Bone marrow (tissue), 2 donors: ENCODE measurements at places on chromosomes 2 and 18.

DNA sequence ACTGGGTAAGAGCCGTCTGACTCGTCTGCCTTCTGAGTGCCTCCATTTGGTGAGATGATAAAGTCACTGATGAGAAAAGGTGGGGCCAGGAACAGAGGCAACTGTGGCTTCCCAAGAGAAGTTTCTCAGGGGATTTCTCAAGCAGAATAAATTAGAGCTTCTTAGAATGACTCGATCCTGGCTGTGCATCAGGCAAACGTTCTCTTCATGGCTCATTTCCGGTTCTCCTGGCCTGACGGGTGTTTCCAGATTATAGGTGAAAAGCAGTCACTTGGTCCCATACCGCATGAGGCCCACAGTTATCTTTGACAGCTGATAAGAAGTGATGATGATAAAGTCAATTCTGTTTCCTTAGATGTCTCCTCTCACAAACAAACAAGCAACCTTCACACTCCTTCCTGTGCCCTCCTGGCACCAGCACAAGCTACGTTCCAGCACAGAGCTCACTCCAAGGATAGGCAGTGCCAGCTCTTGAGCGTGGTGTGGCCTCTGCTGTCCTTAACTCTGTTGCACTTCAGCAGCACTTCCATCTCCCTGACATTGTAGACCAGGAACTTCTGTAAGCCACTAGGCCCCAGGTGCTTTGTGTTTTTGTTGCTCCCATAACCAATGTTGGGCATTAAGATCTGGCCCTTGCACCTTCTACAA, 37.8 kb upstream of the KCNF1 start:
- DNase-seq: no peak

DNA sequence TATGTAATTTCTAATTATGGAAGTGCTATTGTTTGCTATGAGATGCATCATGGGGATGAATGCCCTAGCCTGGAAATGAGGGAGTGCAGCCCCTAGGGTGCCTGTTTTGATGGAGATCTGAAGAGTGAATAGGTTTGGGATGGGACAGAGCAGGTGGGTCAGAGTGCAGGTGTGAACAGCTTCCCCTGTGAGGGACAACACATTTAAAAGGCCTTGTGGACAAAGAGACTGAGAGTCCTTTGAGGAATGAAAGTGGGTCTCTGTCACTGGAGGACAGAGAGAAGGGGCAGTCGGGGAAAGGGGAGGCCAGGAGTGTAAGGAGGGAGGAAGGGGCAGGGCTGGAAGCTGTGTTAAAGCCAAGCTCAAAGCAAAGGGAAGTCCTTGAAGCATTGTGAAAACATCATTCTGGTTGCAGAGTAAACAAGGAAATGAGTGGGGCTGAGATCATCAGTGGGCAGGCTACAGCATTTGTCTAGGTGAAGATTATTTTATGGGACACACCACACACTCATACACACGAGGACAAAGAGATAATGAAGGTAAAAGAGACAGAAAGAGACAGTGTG, 877.6 kb downstream of the SLC4A3 start:
- DNase-seq: no peak

GRCh38 chr18:29925566-29925965, 1117.0 kb downstream of the DSC3 start:
- DNase-seq: no peak

DNA sequence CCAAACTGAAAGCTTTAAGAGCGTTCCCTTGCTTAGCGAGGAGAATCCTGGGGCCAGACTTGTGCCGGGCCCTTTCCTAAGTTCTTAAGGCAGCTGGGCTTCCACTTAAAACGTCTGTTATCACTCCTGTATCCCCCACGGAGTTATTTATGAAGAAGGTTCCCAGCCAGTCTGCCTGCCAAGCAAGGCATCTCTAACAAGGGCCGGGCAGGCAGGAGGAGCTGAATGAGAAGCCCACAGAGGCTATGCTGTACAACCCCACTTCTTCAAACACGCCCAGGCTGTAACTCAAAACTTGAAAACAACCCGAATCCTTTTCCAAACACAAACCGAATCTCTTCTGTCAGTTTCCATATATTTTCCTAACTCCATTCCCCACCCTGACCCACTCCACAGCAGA, 39.0 kb upstream of the ZFP36L2 start:
- DNase-seq: no peak

GRCh38 chr2:40353231-40353630, 98.7 kb downstream of the SLC8A1 start:
- no peak for DNase-seq

DNA sequence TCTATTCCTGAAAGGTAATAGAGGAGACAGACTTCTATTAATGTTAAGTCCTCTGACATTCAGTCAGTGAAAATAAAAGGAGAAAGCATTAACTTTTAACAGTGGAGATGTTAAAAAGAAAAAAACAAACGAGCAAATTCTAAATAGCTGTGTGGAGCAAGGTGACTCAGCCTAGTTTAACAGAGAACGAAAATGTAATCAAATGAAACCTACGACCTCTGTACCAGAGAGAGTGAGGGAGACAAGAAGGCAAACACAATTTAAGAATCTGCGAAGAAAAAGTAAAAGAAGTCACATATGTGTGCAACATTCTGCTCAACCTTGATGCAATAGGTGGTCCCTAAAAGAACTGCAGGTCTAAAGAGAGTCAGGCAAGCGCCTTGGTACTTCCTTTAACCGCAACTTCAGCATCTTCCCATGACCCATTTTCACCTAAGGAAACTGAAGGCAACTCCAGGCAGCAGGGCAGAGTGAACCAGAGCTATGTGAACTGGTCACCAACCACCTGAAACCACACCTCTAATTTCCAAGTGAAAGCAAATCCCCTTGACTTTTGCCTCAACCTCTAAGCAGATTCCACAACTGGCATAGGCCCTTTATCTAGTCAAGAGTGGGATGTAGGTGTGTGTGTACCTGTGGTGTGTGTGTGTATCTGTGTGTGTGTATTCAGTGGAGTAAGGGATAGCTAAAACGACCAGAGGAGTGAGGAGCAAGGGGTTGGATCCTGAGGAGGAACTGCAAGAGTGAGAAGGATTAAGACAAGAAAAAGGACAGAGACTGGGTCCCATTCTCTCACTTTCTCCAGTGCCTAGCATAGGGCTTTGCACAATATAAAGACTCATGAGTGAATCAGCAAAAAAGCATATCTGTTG, 43.0 kb downstream of the FIGN start:
- DNase-seq: no peak

- DNase-seq: no peak
These were observed 19.1 kb upstream of the ACMSD start for GRCh38 chr2:134819334-134819733.

DNA sequence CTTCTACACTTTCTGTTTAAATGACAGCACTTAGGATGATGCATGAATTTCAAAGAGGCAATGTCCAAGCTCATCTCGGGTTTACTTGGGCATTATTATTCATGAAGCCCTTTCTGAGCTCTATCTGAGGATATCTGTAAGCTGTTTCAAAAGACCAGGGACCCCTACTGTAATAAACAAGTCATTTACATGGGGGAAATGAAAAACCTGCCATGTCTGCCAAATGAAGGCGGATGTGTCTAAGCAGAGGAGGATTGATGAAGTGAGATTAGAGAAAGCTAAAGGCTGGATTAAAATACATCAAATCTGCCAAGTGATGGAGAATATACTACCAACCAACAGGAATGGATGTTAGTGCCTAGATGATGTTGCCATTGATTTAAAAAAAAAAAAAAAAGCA, 64.5 kb downstream of the SUCLG1 start:
- DNase-seq: no peak

GRCh38 chr2:1804865-1805264, 60.5 kb upstream of the PXDN start:
- no peak for DNase-seq

DNA sequence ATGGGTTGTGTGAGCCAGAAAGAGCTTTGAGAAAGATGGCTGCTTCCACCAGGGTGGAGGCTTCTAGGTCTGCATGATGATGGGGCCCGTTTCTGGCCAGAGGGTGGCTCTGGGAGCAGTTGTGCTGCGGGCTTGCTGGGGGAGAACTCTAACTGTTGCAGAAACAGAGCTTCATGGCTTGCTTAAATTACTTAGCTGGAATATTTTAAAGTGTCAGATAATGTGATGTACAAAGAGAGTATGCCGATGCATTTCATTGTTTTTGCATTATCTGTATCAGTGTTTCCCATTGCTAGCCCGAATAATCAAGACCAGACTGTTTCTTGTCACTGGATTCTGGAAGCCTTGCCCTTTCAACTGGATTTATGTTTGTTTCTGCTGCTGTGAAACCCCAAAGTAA, 6.3 kb upstream of the DRC1 start:
- DNase-seq: no peak

DNA sequence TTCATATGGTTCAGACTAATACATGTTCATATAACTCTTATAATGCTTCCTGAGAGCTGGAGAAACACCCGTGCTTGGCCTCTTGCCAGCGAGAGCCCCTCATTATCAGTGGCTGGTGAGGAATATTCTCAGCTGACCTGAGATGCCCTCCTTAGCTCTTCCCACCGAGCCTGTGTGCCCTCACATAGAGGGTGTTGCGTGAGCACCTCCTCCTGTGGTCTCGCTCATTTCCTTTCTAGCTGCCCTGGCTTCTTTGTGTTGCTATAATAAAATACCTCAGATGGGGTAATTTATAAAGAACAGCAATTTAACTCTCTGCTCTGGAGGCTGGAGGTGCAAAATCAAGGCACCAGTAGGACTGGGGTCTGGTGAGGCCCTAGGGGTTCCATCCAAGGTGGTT, 80.5 kb upstream of the ALKAL2 start:
- no peak for DNase-seq

DNA sequence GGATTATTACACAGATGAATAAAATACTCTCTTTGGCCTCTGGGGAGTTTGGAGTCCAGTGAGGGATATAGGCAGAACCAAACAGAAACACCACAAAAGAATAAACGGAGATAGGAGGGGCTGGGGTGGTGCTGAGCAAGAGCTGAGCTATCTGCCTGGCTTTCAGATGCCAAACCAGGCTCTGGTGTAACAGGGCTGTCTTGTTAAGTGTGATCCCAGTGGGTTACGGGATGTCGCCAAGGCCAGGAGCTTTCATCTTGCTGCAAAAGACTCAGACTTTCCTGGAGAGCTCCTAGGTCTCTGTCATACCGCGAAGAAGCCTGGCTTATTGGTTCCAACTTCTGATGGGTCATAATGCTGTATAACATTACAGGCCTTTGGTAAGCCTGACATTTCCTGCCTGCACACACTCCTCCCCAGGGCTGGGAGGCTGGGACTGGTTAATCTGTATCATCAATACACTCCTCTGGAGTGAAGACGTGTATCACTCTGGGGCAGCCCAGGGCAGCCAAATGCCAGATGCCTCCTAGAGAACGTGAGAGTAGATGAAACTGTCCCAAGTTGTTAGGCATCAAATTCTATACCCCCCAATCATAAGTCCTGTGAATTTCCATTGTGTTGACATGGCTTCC, 60.5 kb downstream of the STPG4 start:
- DNase-seq: no peak

- no peak for DNase-seq
These were observed 55.6 kb upstream of the ACMSD start for GRCh38 chr2:134782792-134783191.

- DNase-seq: no peak
These were observed 552.3 kb downstream of the TDRD15 start for GRCh38 chr2:21676041-21676440.

GRCh38 chr2:178928077-178928476, 120.9 kb upstream of the TTN start:
- DNase-seq: no peak

- no peak for DNase-seq
These were observed 173.4 kb upstream of the BOD1L2 start for GRCh38 chr18:56973487-56973886.

DNA sequence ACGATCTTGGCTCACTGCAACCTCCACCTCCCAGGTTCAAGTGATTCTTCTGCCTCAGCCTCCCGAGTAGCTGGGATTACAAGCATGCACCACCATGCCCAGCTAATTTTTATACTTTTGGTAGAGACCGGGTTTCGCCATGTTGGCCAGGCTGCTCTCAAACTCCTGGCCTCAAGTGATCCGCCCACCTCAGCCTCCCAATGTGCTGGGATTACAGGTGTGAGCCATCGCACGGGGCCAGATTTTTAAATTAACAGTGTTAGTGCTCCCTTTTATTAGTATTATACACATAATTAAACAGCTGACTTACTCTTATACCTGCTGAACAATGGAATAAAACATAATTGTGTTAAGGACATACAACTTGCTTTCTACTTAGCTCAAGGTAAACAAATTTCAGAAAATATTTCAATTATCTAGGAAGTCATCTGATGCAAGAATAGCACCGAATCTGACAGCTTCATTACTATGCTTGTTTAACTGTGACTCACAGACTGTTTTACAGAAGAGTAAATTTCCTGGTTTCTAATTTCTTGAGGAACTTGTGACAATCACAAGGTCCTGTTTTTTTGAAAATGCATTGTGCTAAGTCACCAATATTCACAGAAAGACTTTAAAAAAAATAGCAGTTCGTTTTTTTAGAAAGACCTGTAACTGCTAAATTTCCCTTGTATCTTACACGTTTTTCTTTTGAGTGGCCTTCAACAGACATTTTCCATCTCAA, 51.2 kb downstream of the SPIRE1 start:
- no peak for DNase-seq

- no peak for DNase-seq
These were observed 66.5 kb downstream of the SETBP1 start for GRCh38 chr18:44747157-44747556.

DNA sequence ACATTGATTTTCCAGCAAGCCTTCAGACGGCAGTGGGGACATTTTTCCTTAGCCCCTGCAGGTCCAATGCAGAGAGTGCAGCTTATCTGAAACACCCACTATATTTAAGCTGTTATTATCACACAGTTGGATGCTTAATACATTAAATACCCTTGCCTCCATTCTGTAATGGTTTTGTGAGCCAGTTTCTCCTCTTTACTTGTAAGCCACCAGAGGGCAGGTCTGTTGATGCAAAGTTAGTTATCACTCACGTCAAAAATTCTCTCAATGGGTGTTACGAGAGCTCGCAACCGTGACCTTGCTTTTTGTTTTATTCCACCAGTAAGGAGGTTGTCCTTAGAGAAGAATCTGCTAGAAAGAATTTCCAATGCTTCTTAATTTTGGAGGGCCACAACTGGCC, 189.8 kb downstream of the INSIG2 start:
- DNase-seq: no peak

GRCh38 chr18:7305416-7305815, 74.5 kb downstream of the LRRC30 start:
- DNase-seq: no peak

DNA sequence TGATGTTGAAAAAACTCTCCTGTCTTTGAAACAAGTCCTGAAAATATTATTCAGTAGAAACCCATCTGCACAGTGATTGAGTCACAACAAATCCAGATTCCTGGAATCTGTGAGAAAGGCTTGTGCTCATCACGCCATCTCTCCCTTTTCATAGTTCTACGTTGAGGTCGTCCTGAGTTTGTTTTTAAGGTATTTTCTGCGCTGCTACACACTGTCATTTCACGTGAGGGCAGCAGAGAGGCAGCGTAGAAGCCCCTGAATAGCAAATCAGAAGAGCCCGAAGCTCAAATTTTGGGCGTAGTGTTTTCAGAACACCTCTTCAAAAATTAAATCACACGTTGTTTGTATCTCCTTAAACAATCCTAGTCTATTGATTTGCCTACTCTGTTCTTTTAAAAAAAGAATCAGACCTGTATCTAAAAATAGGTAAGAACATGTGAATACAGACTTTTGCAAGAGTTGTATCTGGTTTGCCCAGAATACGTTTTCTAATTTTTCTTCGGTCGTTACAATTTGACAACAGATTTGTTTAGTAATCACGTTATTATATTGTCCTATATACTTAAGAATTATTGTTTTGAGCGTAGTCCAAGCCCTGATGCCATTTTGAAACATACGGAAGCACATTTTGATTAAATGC, 61.6 kb upstream of the SLC38A11 start:
- peak; percentile 56 for DNase-seq

- peak; percentile 33 for DNase-seq
These were observed 51.4 kb downstream of the EMILIN2 start for GRCh38 chr18:2898186-2898640.
